Head of caudate nucleus (tissue), 42 donors: ENCODE measurements at places on chromosomes 7 and 10.
A peak's percentile ranks its signal among the peaks of the same experiment; 100 is the strongest.

DNA sequence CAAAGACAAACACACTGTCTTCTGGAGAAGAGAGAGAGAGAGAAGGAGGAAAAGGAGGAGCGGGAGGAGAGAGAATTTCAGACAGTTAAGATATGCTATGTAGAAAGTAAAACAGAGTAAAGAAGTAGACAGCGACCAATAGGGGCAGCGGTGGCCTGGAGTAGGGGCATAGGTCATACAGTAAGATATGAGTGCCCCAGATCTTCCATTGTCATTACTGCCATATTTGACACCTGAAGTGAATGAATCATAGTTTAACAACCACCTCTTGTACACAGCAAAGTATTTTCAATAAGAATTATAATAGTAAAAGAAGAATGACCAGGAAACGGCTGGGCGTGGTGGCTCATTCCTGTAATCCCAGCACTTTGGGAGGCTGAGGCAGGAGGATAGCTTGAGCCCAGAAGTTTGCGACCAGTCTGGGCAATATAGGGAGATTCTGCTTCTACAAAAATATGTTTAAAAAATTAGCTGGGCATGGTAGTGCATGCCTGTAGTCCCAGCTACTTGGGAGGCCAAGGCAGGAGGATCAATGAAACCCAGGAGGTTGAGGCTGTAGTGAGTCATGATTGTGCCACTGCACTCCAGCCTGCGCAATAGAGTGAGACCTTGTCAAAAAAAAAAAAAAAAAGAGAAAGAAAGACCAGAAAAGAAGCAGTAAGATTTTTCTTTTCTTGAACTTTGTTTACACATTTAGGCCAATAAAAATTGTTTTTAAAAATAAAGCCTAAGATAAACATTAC lies 77.0 kb upstream of the GPR158 start:
- DNase-seq = no peak

GRCh38 chr7:111758332-111758731 lies 196.0 kb upstream of the IMMP2L start:
- DNase-seq = no peak

DNA sequence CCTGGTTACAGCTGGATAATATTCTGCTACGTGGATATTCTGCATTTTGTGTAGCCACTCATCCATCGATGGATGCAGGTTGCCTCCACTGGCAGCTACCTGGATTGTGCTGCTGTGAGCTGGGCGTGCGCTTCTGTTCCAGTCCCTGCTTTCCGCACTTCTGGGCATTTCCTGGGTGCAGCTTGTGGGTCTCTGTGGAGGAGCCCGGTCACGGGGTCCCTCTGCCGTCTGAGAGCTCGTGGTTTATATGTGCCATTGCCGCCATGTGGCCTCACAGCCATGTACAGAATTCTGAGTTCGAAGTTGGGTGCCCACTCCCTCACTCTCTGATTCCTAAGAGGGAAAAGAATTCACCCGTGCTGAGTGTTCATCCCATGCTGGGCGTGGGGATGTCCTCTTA lies 38.3 kb downstream of the JAKMIP3 start:
- DNase-seq = peak; percentile 31

DNA sequence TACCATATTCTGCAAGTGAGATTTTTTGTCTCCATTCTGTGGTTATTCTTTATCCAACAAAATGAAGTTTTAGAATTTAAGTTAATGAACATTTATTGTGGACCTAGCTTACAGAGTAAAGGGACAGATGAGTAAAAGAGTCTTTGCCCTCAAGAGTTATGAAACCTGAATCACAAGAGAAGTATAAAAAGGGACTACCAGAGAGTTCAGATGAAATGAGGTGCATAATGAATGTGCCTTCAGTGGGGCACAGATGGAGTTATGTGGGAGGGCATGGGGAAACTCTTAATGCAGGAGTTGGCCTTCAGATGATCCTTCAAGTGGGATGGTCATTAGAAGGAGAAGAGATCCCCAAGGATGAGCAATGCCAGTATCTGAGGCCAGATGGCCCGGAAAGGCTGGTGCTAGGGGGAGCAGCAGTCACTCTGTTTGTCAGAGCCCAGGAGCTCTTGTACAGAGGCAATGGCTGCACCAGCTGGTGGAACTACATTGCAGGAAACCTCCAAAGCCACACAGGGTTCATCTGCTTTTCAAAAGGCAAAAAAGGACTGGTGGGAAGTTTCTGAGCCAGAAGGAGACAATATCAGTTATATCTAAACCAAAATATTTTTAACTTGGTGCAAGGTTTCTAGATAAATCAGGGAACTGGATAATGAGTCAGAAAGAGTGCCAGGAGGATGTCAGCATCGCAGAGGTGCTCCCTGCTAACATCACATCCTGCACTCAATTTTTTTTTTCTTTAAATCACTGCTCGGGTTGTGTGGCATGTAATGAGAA lies 162.0 kb downstream of the KLF6 start:
- DNase-seq = no peak

DNA sequence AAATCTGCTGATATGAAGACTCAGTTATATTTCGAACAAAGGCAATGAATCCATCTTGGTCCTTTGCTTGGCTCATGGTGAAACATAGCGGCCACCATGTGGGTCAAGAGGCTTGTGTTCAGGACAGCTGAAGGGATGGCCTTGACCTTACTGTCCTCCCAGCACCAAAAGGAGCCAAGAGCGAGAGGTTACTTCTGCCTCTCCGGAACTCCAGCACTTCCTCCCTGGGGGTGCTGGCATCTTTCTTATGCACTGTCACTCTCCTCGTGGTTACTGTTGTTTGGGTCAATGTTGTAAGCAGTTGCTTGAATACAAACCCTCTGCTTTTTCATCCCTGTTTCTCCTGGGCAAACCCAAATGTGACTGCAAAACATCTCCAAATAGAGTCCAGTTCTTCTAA lies 100.6 kb downstream of the RBM20 start:
- no peak for DNase-seq

GRCh38 chr7:121634356-121634755 lies 238.2 kb upstream of the FAM3C start:
- DNase-seq = no peak

- no peak for DNase-seq
Measured at GRCh38 chr7:81710751-81711150, 59.1 kb downstream of the HGF start.

- DNase-seq = no peak
Measured at GRCh38 chr10:25713894-25714240, 220.2 kb upstream of the MYO3A start.

GRCh38 chr10:17431871-17432311 lies 22.5 kb downstream of the ST8SIA6 start:
- DNase-seq = no peak

- DNase-seq = peak; percentile 65
Measured at GRCh38 chr10:113183573-113183972, 233.5 kb downstream of the TCF7L2 start.

DNA sequence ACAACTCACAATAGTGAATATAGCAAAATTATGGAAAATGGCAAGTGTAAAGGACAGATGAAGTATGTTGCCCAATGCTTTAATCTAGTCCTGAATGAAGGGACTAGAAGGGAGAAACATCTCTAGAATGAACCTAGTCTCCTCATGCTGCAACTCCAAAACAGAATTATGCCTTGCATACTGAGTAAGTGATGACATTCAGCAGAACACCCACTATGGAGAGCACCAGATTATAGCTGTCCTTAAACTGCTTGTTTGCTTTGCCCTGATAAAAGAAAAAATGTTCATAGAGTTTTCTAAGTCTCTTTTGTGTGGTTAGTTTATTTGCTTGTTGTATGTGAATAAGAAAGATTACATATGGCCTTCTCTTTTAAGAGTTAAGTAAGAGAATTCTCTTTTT lies 7.8 kb upstream of the HGF start:
- no peak for DNase-seq

GRCh38 chr7:82373926-82374635 lies 69.5 kb downstream of the CACNA2D1 start:
- no peak for DNase-seq

DNA sequence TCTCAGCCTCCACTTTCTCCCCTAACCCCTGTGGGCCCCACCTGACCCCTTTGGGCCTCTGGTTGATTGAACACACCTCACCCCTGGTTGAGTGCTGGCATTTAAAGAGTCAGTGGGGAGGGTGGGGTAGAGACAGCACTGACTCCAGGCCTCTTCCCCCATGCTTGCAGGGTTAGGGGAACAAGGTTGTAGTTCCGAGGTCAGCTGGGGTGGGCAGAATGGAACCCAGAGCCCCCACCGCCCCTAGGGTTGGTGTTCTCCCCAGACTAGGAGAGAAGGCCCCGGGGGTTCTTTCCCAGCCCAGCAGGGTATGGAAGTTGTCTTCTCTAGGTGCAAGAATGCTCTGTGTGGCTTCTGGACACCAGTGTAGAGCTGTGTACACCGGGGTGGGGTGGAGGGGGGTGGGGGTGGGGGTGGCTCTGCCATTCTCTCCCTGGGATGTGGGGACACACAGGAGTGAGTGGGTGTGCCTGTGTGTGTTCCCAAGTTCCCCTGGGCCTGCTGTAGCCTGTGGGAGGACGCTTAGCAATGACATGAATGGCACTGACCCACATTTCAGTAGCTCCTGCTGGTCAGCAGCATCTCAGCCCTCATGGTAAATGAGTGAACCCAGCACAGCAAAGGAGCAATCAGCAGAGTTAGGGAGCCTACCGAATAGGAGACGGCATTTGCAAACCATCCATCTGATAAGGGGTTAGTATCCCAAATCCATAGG lies 33.6 kb downstream of the PRF1 start:
- DNase-seq = no peak

- no peak for DNase-seq
Measured at GRCh38 chr7:150447966-150448788, 2.3 kb upstream of the GIMAP8 start.

DNA sequence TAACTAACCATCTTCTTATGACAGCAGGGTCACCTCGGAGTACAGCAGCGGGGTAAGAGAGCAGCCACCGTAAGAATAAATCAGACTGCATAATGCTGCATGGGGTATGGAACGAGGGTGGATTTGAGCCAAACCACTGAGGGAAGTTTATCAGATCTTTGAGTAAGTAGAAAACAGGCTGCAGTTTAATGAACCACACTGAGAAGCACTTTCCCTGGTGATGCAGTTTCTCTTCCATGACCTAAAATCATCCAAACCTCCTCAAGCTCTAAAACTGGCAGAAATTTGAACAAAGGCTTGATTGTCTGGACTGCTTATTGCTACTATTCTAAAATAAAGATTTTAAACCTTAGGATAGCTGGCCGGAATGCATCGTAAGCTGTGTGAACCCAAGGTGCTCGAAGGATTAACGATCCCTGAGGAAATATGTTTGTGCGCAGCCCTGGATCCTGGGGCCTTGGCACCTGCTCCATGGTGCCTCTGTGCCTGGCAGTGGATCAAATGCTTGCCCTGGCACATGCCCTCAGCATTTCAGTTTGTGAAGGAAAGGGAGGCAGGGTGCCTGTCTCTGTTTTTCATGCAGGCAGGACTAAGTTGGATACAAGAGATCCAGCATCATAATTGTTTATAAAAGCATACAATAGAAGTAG lies 322.7 kb downstream of the LHFPL3 start:
- DNase-seq = peak; percentile 34

DNA sequence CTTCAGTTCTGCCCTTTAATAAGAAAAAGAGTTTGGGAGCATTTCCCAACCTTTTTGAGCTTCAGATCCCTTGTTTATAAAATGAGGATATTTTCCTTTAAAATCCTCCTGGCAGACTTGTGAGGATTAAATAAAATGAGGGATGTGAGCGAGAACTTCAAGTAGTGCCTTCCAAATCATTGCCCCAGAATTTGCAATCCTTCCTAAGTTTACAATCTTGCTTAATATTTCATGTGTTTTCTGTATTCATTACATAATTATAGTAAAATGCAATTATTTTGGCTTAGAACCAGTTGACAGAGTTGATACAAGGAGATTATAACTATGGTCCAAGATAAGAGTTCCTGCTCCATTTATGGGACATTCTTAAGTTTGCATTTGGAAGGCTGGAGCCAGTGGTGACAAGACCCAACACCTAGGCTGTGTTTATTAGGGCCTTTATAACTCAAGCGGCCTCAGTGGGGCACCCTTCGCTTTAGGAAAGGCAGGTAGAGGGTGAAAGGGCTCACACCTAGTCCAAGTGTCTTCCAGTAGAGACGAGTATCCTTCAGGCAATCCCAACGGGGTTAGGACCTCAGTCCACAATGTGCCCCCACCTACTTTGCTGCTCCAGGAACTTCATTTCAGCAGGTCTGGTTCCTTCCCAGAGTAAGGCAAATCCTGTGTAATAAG lies 317.5 kb downstream of the WDR11 start:
- peak; percentile 26 for DNase-seq
